Stimulated activated CD4-positive, alpha-beta T cell treated with anti-CD3 and anti-CD28 coated beads, Interleukin-1b, Interleukin-23, amount 100 ng/mL, for 1 hour (primary cell): ENCODE measurements at places on chromosomes 3 and 15.

DNA sequence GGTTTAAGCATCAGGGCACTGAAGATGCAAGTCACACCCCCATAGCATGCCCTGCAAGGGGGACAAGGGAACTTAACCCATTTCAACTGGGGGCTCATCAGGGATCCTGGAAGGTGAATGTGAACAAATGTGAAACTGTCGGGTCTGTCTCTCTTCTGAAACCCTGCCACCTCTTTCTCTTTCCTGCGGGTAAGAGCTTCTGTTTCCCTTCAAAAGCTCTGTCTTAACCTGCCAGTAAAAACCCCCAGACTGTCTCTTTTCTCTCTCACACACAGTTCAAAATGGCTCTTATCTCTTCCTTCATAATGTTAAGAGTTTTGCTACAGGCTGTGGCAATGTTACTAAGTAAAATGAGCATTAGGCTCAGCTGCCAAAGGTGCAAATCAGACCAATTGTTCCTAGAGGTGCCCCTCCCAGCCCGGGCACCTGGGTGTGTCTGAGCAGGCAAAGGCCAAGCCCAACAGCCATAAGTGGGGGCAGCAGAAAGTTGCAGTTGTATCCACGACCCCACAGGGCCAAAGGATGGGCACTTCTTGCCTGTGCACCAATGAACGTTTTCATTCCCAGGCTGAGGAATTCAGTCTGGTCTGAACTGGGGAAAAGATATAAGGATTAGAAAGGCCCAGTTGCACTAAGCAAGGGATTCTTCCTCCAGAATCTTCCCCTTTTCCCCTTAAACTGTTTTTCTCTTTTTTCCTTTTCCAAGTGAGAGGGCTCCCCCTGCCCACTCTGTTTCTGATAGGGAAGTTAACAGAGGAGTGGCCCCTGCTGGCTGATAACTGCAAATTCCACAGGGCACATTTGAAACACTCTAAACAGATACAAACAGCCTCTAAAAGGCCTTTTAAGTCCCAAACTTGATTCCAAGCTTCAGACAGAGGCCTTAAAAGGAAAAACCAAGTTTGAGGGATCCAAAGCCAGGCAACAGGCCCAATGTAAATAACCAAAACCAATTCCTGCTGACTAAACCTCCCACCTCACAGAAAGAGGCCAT lies 113.8 kb upstream of the EPHA6 start:
- no peak for DNase-seq

DNA sequence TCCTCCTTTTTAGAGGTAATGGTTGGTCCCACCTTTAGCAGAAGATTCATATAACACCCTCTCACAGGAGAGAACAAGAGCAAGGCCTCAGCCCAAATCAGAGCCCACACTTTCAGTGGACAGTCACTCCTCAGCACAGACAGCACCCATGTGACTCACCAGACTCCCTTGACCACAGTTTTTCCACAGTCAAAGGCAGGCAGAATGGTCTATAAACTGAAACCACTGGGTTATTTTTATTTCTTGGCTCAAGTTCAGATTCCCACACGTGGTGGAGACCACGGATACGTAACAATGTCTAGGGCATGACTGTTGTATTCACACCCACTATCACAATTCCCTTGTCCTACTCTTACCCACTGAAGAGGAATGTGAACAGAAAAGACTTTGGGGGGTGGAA lies 237.8 kb upstream of the UBE2E1 start:
- no peak for DNase-seq

DNA sequence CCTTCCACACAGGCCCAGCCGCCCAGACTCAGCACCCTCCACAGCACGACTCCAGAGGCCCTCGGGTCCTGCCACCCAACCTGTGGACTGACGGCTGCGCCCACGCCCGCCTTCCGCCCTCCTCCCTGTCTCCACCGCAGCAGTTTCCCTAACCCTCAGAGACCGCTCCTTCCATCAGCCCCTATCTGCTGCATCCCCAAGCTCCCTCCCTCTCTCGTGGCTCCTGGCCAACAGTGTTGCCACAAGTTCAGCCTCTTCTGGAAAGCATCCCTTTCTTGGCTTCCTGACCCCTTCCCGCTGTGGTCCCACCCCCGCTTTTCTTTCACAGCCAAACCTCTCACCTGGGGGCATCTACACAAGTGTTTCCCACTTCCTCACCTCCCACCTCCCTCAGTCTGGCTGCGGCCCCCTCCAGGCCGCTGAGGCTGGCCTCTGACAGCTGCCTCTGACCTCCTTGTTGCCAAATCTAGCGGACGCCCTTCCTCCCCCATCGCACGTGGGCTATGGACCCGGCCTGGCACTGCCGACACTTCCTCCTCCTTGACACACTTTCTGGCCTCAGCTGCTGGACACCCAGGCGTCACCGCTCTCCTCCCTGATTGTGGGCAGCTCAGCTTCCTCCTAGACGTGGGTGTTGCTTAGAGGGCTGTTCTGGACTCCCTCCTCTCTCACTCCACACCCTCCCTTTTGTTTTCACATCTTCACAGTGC lies 168.8 kb upstream of the TLE3 start:
- no peak for DNase-seq

DNA sequence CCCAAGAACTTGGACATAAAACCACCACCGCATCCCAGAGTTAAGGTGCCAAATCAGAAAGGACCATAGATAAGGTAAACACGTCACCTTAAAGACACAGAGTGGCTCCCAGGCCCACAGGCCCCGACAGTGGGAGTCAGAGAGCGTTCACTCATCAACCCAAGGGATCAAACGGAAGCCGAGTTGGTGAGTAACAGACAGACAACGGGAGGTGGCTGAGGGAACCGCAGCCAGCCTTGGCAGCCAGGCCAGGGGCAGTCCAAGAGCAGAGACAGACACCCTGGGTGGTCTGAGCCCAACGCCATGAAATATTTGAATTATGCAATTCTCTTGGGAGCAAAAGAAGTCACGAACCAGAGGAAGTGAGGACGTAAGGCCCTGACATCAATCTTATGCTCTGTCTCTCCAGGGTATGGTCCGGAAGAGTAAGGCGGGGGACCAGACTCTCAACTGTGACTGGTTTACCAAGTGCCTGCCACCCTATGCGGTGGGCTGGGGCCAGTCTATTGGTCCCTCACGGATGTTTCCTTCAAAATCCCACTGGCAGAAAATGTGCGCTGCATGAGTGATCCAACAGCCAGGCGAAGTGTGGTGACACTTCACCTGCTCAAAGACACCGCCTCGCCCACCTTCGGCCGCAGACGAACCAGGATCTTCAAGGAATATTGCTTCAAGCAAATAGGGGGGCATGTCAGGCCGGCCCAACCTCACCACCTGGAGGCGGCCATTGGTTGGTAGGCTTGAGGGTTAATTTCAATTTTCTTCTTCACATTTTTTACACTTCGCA lies 34.3 kb downstream of the TMEM44 start:
- no peak for DNase-seq

GRCh38 chr3:43248185-43248583 lies 38.2 kb upstream of the SNRK start:
- no peak for DNase-seq

- DNase-seq: no peak
Measured at GRCh38 chr3:113574213-113574612, 41.9 kb downstream of the SIDT1 start.

DNA sequence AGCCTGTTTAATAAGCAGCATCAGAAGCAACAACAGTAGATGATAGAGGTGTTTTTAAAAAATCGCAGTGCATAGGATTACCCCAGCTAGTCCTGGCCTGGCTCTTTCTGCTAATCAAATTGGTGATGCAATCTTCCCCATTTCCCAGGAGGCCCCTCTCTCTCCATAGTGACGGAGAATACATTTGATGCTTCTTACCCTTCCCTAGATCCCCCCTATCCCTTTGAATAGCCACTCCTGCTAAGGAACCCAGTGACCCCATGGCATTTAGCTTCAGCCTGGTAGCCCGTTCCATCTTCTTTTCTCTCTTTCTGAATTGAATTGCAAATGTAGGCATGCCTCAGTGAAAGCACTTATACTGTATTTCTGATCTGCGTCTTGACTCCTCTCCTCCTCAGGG lies 223.6 kb upstream of the GAP43 start:
- DNase-seq: no peak

DNA sequence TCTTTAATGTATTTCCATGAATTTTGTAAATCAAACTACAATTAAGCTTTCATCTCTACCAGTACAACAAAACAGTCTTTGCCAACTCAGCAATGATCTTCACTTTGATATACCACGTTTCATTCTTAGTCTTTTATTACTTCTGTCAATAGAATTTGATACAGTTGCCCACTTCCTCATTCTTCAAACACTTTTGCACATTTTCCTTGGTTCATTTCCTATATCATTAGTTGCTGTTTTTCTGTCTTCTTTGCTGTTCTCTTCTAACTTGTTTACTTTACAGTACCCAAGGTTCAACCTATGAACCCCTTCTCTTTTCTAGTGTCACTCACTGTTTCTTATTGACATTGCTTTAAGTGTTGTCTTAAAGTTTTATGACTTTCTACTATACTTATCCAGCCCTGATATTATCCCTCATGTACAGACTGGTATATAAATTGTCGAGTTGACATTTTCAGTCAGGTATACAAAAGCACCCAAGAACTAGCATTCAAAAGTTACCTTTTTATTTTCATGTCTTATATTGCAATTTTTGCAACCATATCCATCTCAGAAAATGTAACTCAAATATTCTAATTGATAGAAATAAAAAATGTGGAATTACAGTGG lies 903.1 kb downstream of the NSUN3 start:
- DNase-seq: no peak

DNA sequence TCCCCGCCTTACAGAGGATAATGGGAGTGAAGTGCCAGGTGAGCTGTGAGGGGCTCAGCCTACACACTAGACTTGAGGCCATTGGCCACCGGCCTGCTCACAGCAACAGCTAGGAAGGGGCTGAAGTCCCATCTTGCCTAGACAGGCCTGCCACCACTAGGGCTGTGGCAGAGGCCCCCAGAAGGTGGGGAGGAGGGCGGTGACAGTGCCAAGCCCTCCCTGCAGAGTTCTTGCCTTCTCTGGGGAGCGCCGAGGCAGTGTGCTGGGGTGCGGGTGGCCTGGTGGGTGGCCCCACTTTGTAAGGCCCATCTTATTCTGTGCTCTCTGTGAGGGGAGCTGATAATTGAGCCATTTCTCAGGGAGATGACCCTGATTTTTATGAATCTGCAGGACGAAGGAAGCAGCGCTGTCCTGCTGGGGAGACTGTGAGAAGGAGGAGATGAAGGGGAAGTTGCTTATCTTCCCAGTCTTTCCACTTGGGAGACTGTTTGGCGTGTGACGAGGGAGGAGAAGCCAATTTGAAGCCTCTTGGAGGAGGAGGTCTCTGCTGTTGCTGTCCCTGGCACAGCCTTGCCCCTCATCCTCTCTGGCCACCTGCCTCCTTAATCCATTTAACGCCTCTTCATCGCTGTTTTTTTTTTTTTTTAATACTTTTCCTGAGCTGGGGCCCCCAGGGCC lies 104.3 kb downstream of the LINGO1 start:
- no peak for DNase-seq

DNA sequence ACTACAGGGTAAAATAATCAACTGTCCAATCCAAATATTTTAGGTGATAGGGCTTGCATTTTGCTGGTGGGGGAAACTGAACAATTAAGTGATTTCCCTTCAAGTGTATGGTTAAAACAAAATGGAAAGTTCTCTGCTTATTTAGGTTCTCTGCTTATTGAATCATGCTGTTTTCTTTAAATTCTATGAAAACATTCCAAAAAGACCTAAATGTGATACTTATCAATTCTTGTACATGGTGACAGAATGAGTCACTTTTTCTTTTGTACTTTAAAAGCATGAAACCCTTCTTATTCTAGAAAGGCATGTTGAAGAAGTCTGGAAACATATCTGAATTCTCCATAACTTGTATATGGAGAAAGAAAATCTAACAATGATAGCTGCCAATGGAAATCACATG lies 192.6 kb downstream of the FMN1 start:
- DNase-seq: no peak

DNA sequence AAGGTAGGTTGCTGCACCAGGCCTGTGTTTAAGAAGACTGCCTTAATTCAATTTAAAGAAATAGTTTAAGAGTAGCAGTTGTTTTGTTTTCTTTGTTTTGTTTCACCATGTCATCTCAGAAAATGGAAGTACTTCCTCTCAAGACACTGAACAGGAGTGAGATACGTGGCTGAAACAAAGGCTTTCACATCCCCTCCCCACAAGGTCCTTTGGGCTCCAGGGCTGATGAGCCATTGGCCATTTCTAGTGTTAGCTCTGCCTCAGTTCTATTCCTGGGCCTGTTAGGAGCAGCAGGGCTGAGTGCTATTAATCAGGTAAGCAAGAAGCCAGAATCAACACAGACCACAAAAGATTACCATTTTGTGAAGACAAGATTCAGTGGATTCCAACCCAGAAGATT lies 132.8 kb downstream of the KCNAB1 start:
- DNase-seq: no peak

- no peak for DNase-seq
Measured at GRCh38 chr3:158106766-158107471, 699 bp upstream of the SHOX2 start.

DNA sequence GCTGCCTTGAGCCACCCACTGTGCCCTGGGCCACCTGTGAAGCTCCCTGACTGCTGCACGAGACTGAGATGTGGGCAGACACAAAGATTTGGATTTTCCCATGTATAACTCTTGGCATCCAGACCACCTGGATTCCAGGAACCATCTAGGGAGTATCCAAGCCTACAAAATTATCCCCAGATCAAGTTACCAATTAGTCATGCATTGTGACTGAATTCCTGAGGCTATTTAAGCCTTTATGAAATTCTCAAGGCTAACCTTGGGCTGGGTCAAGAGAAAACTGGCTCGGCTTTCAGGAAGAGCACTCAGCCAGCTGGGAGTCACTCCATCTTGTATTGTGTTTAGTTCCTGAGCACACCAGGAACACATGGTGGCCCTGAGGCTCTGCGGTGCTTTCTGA lies 13.3 kb upstream of the ATP13A5 start:
- no peak for DNase-seq

DNA sequence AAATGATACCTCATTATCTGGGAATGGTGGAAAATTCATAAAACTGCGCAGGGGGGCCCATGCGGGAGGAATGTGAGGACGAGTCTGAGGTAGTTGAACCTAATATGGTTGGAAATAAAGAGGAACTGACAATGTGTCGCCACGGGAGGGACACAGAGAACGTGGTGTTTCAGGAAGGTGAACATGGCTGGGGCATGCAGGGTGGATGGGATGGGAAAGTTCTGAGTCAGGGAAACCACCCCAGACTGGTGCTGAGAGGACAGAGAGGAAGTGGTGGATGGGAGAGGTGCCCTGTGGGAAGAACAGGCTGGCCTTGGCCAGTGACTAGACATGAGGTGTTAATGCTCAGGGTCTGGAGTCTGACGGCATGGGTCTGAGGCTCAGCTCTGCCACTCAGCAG lies 137.1 kb upstream of the WNT5A start:
- DNase-seq: no peak

DNA sequence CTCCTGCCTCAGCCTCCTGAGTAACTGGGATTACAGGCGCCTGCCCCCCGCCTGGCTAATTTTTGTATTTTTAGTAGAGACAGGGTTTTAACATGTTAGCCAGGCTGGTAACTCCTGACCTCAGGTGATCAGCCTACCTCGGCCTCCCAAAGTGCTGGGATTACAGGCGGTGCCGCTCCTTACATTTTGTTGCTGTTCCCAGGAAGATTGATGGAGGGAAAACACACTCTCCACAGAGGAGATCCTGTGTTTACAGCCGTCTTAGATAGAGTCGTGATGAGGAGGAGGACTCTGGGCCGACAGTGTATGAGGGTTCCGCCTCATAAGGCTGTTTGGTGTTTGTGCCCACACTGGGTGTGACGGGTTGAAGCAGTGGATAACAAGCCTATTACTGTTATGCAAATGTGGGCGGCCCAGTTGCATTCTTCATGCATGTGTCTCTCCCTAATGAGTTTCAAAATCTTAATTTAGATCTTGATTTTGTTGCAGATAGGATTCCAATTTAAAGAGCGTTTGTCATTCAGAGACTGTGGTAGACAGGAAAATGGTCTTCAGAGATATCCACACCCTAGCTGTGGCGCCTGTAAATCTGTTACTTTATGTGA lies 60.0 kb downstream of the APBA2 start:
- DNase-seq: no peak
